HFFc6 (cell line): ENCODE measurements at places on chromosomes 13 and 19. TPM values are rescaled to one million over a fixed set of nuclear protein-coding genes. Genes with fewer than 3 reads are reported as not detected.

The APOE gene
- 2.4 to 6.6 TPM (median 3.7 TPM) in 3 replicates for total RNA-seq

The NAPA gene
- 94.4 and 115 TPM in 2 replicates for total RNA-seq

The CD209 gene
- not detected in 3 replicates for total RNA-seq

The CYSLTR2 gene
- not detected in 3 replicates for total RNA-seq

- no peak within 1 kb of the TSS for H3K27ac ChIP-seq
- H3K27me3 ChIP-seq: no peaks in the 10 kb centered on the region; the same call in 1 of the 2 replicates
- peaks cover 51% of the 10 kb centered on the region for H3K4me1 ChIP-seq
- H3K36me3 ChIP-seq: no peaks in the 10 kb centered on the region
- no peak for DNase-seq
These were observed at the start of gene C19orf85 for GRCh38 chr19:55464662-55465054. Gene C19orf85, minus strand, starts transcription at chr19:55464751. Its CDS starts 197 bp downstream, at chr19:55464554.

- peaks cover 4% of the 10 kb centered on the region; the same call in 1 of the 2 replicates for H3K4me1 ChIP-seq
- H3K27ac ChIP-seq: no peak overlapping the region
- peaks cover 5% of the 10 kb centered on the region for H3K27me3 ChIP-seq
- no peaks in the 10 kb centered on the region for H3K36me3 ChIP-seq
These were observed 460.6 kb downstream of the FOXO1 start for GRCh38 chr13:40205771-40206240.

- peaks cover 62% of the 10 kb centered on the region for H3K4me1 ChIP-seq
- H3K27me3 ChIP-seq: no peaks in the 10 kb centered on the region
- no peak overlapping the region for H3K4me3 ChIP-seq
- H3K36me3 ChIP-seq: peaks cover 13% of the 10 kb centered on the region
- H3K27ac ChIP-seq: 0 out of 2 replicates have a peak overlapping the region, but pooled peaks have one; percentile 86
These were observed 39.6 kb downstream of the COL4A2 start for GRCh38 chr13:110346661-110347067.
